ENCODE measurements at places on chromosomes 7 and 10. TPM values are rescaled to one million over a fixed set of nuclear protein-coding genes. Genes with fewer than 3 reads are reported as not detected.
A peak's percentile ranks its signal among the peaks of the same experiment; 100 is the strongest.

- no peaks in the 10 kb centered on the region for H3K36me3 ChIP-seq
Observed at GRCh38 chr7:107742678-107743566, 1.0 kb upstream of the CBLL1 start.

DNA sequence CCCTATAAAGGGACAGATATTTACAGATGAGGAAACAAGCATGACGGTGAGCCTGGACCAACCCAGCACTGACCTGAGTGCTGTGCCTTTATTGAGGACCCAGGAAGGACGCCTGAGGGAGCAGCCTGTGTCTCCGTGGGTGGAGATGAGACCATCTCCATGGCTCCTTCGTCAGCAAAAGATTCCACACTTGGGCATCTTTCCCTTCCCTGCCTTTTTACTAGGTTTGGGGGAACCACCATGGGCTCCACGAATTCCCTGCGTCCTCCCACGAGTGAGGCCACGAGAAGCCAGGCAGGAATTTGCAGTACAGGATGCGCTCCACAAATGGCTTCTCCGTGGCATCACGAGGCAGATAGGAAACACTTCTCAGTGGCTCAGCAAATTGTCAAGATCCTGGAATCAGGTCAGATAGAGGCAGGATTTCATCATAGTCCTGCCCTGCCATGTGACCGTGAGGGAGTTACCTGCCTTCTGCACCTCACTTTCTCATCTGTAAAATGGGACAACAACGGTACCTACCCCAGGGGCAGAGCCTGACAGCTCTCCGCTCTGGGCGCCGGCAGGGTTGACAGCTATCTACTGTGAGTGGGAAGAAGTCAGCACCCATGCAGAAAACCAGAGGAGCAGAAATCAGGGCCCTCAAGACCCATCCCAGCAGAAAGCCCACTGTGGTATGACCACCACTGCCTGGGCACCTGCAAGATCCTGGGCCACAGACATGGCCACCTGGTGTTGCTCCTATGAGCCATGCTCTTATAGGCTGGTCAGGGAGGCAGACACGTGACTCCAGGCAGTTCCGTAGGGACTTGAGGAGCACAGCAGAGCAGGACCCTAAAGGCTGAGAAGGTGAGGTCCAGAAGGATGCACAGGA, 80.1 kb downstream of the GRID1 start:
- peaks cover 23% of the 10 kb centered on the region for H3K27me3 ChIP-seq
- H3K27ac ChIP-seq, result no peak overlapping the region
- H3K4me3 ChIP-seq, result no peak overlapping the region
- no peaks in the 10 kb centered on the region for H3K4me1 ChIP-seq

DNA sequence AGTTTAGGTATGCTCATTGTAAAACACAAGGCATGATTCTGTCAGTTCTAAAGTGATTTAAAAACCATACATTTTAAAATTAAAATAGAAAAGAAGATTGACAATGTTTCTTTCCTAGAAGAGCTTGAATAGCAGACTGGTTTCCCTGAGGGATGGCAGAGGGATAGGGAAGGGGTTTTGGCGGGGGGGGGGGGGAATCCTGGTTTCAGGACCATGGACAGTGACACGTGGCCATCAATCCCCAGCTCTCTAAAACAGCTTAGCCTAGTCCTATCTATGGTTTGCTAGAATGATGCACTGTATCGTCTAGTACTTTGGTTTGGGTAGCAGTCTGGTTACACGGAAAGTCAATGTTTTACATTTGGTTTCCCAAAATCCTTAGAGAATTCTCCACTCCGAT, 88.7 kb downstream of the PHYHIPL start:
- no peaks in the 10 kb centered on the region for H3K4me1 ChIP-seq
- no peaks in the 10 kb centered on the region for H3K27me3 ChIP-seq
- no peak overlapping the region for H3K27ac ChIP-seq
- no peak overlapping the region for H3K4me3 ChIP-seq
- no peak for DNase-seq

DNA sequence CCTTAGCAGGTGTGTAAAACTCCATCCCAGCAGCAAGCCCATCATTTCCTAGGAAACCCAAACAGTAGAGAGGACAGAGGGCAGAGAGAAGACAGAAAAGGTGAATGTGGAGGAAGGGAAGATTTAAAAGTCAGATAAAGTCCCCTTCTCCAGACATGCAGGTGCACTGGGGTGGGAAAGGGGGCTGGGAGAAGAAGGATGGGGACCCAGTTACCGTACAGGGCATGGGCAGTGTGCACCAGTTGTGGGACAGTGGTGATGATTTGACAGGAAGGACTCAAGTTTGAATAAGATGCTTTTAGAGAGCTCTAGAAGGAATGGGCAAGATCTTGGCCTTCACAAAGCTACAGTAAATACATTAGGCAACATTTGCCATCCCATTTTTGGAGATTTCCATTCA, 110.7 kb upstream of the PLXNA4 start:
- H3K4me1 ChIP-seq, result no peaks in the 10 kb centered on the region
- no peak for DNase-seq
- H3K36me3 ChIP-seq, result no peaks in the 10 kb centered on the region
- peaks cover 20% of the 10 kb centered on the region for H3K27me3 ChIP-seq

- peaks cover 5% of the 10 kb centered on the region for H3K4me1 ChIP-seq
- H3K36me3 ChIP-seq, result no peaks in the 10 kb centered on the region
- H3K27me3 ChIP-seq, result no peaks in the 10 kb centered on the region
- H3K27ac ChIP-seq, result no peak overlapping the region
Observed at GRCh38 chr7:85567983-85568382, 381.1 kb upstream of the SEMA3D start.

- H3K27me3 ChIP-seq, result peaks cover 11% of the 10 kb centered on the region
- DNase-seq, result no peak
- H3K36me3 ChIP-seq, result no peaks in the 10 kb centered on the region
- H3K27ac ChIP-seq, result no peak overlapping the region
- peaks cover 19% of the 10 kb centered on the region for H3K4me1 ChIP-seq
Observed at GRCh38 chr10:119502209-119502608, 40.3 kb downstream of the RGS10 start.

- H3K4me3 ChIP-seq, result no peak overlapping the region
- H3K27ac ChIP-seq, result no peak overlapping the region
- no peaks in the 10 kb centered on the region for H3K27me3 ChIP-seq
Observed at GRCh38 chr10:359093-359492, 223.8 kb downstream of the ZMYND11 start.

GRCh38 chr7:129553899-129554461, 51.6 kb downstream of the SMKR1 start:
- peaks cover 9% of the 10 kb centered on the region for H3K27me3 ChIP-seq
- H3K4me3 ChIP-seq, result peak overlapping the region; percentile 43
- DNase-seq, result no peak

- H3K27ac ChIP-seq, result no peak overlapping the region
- peaks cover 8% of the 10 kb centered on the region for H3K4me1 ChIP-seq
- H3K4me3 ChIP-seq, result no peak overlapping the region
Observed at GRCh38 chr7:36820527-36821170, 96.4 kb upstream of the AOAH start.

DNA sequence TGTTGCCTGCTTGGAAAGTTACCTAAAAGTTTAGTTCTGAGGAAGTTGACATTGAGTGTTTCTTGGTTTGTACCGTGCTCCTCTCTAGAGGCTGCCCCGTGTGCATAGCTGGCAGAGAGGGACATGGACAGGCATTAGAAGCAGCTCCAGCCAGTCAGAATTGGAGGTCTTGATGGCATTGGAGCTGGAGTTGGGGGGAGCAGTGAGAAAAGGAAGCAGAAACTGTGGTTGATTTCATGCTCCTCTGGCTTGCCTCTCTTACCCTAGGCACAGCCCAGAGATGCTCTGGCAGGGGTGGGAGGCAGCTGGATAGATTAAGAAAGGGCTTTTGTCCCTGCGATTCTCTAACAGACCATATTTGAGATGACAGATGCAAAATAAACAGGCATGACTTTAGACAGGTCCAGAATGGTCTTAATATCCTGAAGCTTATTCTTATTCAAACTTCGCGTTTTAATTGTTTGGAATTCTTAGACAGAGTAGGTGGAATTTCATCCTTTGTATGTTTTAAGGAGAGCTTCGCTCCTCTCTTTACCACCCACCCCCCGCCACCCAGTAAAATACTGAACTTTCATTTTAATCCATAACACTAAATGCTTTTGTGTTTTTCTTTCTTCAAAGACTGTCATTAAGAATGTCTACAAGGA, 73.5 kb upstream of the GLCCI1 start:
- peaks cover 3% of the 10 kb centered on the region for H3K36me3 ChIP-seq
- H3K27ac ChIP-seq, result no peak overlapping the region
- no peaks in the 10 kb centered on the region for H3K27me3 ChIP-seq
- peaks cover 8% of the 10 kb centered on the region for H3K4me1 ChIP-seq

DNA sequence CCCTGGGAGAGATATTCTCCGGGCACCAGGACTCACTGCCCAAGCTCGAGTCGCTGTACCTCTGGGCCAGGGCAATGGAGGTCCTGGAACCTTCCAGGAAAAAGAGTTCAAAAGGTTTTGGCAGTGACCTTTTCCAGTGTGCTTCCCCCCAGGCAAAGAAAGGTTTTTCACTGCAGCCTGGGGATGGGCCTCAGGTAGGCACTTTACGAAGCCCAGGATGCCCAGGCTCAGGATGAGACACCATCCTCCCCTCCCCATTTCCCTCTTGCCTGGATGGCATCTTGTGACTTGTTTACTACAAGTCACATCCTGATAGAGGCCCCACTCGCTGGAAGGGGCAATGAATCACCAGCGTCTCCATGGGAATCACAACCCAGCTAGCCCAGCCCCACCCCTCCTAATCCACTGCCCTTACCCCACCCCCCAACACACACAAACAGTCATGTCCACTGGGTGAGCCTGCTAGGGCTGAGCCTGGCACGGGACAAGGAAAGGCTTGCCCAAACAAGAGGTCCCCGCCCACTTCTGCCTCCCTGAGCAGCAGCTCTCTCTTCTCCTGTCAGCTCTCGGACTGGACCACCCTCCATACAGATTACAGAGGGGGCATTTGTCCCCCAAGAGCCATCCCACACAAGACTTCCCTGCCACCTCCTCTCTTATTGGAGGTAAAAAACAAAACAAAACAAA, 93.8 kb upstream of the SMNDC1 start:
- DNase-seq, result no peak
- H3K36me3 ChIP-seq, result no peaks in the 10 kb centered on the region
- H3K4me1 ChIP-seq, result peaks cover 31% of the 10 kb centered on the region
- H3K27me3 ChIP-seq, result peaks cover 2% of the 10 kb centered on the region

DNA sequence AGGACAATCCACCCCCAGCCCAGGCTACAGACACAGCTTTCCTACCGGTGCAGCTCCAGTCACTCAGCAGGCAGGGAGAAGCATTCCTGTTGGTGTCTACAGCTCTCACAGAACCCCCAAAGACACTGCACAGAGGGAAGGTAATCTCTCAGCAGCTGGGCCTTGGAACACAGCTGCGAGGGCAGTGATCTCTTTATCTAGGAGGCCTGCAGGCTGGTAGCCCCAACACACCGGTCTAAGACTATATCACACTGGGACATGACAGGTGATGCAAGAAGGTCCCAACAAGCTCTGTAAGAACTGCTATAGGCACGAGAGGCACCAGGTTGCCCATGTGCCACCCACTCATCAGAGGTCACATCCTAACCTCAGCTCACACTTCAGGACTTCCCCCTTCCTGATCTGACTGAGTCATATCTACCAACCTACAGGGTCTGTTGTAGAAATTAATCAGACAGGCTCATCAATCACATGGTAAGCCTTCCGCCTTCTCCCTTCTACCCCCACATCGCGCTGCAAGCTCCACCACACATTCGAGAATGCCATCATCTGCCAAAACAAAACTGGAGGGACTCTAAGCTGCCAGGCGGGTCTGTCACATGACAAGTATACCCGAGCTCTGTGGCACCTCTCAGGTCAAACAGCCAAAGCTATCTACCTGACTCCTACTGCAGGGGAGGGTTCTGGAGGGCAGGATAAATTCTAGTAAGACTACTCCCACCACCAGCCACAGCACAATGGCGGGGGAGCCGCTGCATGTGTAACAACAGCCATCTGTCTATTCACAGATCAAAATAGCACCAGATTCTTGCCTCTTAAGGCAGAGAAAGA, 26.1 kb downstream of the FAM53B start:
- no peak overlapping the region for H3K27ac ChIP-seq
- peak overlapping the region; percentile 1 for H3K4me3 ChIP-seq
- no peaks in the 10 kb centered on the region for H3K27me3 ChIP-seq
- no peak for DNase-seq
- no peaks in the 10 kb centered on the region for H3K36me3 ChIP-seq
- H3K4me1 ChIP-seq, result peaks cover 66% of the 10 kb centered on the region

DNA sequence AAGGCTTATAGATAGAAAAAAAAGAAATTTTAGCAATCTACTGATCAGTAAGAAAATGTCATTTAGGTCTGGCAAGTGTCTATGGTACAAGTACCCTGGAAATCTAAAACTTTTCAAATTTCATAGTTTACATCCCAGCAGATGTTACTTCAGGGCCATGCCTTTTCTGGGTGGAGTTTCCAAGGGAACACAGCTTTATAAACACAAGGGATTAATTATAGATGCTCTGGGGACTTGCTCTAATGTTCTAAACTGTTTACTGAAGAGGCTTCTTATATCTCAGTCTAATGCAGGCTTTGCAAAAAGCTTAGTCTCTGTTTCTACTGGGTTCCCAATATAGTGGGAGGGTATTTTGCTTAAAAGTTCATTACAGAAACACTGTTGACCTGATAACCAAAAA, 3.1 kb downstream of the CD36 start:
- H3K4me3 ChIP-seq, result no peak overlapping the region
- peaks cover 9% of the 10 kb centered on the region for H3K4me1 ChIP-seq
- no peaks in the 10 kb centered on the region for H3K36me3 ChIP-seq
- no peak for DNase-seq

GRCh38 chr7:47291461-47292081, 290.3 kb downstream of the TNS3 start:
- H3K27me3 ChIP-seq, result no peaks in the 10 kb centered on the region
- DNase-seq, result no peak
- H3K4me3 ChIP-seq, result no peak overlapping the region

GRCh38 chr7:493661-494251, 25.9 kb downstream of the PDGFA start:
- peaks cover 8% of the 10 kb centered on the region for H3K36me3 ChIP-seq
- H3K4me1 ChIP-seq, result peaks cover 6% of the 10 kb centered on the region
- H3K4me3 ChIP-seq, result no peak overlapping the region
- H3K27ac ChIP-seq, result no peak overlapping the region
- no peak for DNase-seq
- no peaks in the 10 kb centered on the region for H3K27me3 ChIP-seq

The NUPR2 gene
- not detected for total RNA-seq

The EXOC4 gene
- 95.5 TPM for total RNA-seq

The TAS2R3 gene
- total RNA-seq, result 3.2 TPM

The SMKR1 gene
- not detected for total RNA-seq

The RHOBTB1 gene
- total RNA-seq, result 26.4 TPM

The GATA3 gene
- total RNA-seq, result 18.5 TPM

The MKI67 gene
- total RNA-seq, result 40.5 TPM

The RRP12 gene
- 34.5 TPM for total RNA-seq

The TMEM270 gene
- not detected for total RNA-seq

Measured in type B pancreatic cell (in vitro differentiated cells).